ENCODE measurements at places on chromosomes 2 and 18.

- no peak for DNase-seq
Measured at GRCh38 chr2:97996679-97997078, 931 bp upstream of the TMEM131 start.

- no peak for DNase-seq
Measured at GRCh38 chr2:121102941-121103340, 182.1 kb downstream of the TFCP2L1 start.

GRCh38 chr2:17538022-17538843 is 2.3 kb upstream of the VSNL1 start:
- DNase-seq, result no peak

GRCh38 chr2:145394181-145394580 is 874.3 kb upstream of the ZEB2 start:
- no peak for DNase-seq
